Activated CD8-positive, alpha-beta T cell treated with anti-CD3 and anti-CD28 coated beads, Interleukin-2, amount 10 ng/mL, durations not matched to agents 7 days and 5 days (primary cell): ENCODE measurements at places on chromosomes 11 and 22. TPM values are rescaled to one million over a fixed set of nuclear protein-coding genes. Genes with fewer than 3 reads are reported as not detected.

DNA sequence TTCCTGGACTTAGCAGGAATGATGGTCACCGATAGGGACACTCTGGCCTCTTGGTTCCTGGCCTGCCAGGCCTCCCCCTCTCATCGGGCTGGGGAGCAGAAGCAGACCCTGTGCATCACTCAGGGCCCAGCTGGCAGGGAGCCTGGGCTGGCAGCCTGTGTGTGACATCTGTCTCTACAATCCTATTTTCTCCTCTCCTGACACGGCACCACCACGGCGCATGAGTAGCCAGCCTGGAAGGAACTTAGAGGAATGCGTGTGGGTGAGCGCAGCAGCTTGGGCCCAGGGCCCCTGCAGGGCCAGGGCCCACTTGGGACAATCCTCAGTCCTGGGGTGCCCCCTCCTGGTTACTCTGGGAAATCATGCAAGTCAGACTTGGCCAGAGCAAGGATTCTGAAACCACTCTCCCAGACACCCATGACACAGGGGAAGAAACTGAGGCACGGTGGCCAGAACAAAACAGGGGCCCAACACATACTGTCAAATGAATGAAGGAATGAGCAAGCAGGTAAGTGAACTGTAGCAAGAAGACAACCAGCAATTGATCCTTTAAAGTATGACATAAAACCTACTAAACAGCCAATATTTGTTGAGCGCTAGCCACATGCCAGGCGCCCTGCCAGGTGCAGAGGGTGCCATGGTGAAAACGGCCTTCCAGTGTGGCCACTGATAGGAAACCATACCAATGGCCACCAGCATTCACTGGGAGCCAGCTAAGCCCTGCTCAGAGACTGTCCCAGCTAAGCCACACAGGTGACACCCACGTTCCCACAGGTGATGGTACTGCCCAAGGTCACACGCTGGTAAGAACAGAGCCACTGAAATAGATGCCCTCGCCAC, 13.3 kb downstream of the RSPH14 start:
- H3K4me3 ChIP-seq: no peak overlapping the region
- H3K36me3 ChIP-seq: no peaks in the 10 kb centered on the region
- H3K27me3 ChIP-seq: no peaks in the 10 kb centered on the region
- peak; percentile 80 for DNase-seq
- peak overlapping the region; percentile 30 for H3K27ac ChIP-seq

DNA sequence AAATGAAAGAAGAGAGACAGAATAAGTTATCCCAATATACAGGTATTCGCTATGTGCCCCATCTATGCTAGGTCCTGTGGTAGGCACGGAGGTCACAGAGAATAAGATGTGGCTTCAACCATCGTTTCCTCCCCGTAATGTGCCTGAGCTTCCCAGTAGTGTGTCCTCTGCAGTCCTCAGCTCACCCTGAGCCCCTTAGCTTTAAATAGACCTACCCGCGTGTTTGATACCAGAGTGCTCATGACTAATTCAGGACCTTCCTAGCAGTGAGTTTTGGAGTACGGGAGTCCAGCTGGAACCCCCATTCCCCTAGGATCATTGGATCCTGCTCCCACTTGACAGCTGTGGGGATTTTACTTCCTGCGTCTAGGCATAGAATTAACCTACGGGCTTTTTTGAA, 37.5 kb upstream of the SYN3 start:
- no peak overlapping the region for H3K27ac ChIP-seq
- H3K27me3 ChIP-seq: no peaks in the 10 kb centered on the region
- DNase-seq: no peak
- H3K4me3 ChIP-seq: no peak overlapping the region
- no peaks in the 10 kb centered on the region for H3K4me1 ChIP-seq

DNA sequence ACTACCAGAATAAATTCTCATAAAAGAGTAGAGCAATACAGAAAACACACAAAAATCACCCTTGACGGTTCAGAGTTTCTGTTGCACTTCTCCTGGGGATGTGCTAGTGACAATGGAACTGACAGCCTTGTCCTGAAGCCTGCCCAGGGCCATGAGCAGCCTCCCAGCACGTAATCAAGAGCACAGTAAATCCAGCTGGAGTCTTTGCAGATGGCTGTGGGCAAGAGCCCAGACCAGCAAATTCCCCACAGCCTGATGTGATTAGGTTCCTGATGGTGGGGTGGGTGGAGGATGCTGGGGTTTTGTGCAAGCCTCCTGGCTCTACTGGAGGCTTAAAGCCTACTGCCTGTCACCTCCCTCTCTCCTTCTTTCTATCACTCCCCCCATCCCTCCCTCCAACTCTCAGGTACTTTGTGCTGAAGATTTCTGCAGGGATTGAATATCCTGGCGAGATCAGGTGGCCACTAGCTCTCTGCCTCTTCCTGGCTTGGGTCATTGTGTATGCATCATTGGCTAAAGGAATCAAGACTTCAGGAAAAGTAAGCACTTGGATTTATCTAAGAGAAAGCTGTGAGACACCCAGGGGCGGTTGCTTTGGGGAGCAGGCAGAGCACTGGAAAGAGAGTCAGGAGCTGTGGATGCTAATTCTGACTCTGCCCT, 18.1 kb downstream of the SLC6A5 start:
- H3K4me1 ChIP-seq: no peaks in the 10 kb centered on the region
- H3K36me3 ChIP-seq: no peaks in the 10 kb centered on the region
- no peak overlapping the region for H3K4me3 ChIP-seq
- H3K27ac ChIP-seq: no peak overlapping the region

- no peaks in the 10 kb centered on the region for H3K36me3 ChIP-seq
- H3K4me1 ChIP-seq: peaks cover 35% of the 10 kb centered on the region
- no peak overlapping the region for H3K4me3 ChIP-seq
- no peak for DNase-seq
Measured at GRCh38 chr22:37413546-37413945, 13.7 kb downstream of the ELFN2 start.

- no peak for DNase-seq
- H3K27me3 ChIP-seq: no peaks in the 10 kb centered on the region
- no peaks in the 10 kb centered on the region for H3K4me1 ChIP-seq
- H3K36me3 ChIP-seq: no peaks in the 10 kb centered on the region
Measured at GRCh38 chr11:107882095-107882820, 23.7 kb upstream of the SLC35F2 start.

- no peak overlapping the region for H3K4me3 ChIP-seq
- DNase-seq: no peak
- H3K36me3 ChIP-seq: no peaks in the 10 kb centered on the region
- no peak overlapping the region for H3K27ac ChIP-seq
- H3K27me3 ChIP-seq: peaks cover 15% of the 10 kb centered on the region
Measured at GRCh38 chr11:119752345-119752871, 23.4 kb upstream of the NECTIN1 start.

- no peaks in the 10 kb centered on the region for H3K4me1 ChIP-seq
- peaks cover 3% of the 10 kb centered on the region for H3K27me3 ChIP-seq
- DNase-seq: no peak
- H3K27ac ChIP-seq: no peak overlapping the region
- H3K36me3 ChIP-seq: no peaks in the 10 kb centered on the region
- H3K4me3 ChIP-seq: no peak overlapping the region
Measured at GRCh38 chr22:23166042-23166831, 14.1 kb upstream of the BCR start.

Gene SLC17A6
- total RNA-seq: not detected

DNA sequence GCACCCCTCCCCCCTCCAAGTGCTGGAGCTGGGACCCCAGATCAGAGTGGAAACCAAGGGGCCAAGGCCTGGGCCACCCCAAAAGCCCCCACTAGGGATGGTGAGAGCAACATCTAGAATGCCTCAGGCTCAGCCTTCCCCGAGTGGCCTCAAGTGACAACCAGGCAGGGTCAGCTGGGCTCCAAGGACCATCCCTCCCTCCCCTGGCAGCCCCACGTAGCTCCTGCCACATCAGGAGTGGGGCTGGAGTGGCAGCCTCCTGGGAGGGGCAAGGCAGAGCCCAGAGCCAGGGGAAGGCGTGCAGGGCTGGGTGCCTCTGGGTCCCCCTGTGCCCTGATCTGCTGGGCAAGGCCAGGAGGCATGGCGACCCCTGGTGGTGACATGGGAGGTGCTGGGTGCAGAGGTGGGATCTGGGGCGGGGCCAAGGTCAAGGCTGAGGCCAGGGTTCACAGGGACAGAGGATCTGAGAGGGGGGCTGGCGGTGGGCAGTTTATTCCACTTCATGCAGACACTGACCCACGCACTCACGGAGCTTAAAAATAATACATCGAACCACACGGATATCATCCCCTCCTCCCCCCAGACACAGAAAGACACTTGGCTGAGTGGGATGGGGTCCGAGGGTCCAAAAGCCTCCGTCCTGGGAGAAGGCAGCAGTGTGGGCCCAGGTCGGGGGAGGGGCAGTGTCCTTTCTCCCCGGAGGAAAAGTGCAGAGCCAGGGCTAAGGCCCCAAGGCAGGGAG, 15.8 kb upstream of the EHD1 start:
- DNase-seq: peak; percentile 95
- no peak overlapping the region for H3K27ac ChIP-seq
- no peaks in the 10 kb centered on the region for H3K27me3 ChIP-seq
- no peak overlapping the region for H3K4me3 ChIP-seq
- peaks cover 6% of the 10 kb centered on the region for H3K36me3 ChIP-seq

Gene ART5
- not detected for total RNA-seq

- H3K27me3 ChIP-seq: no peaks in the 10 kb centered on the region
- no peaks in the 10 kb centered on the region for H3K36me3 ChIP-seq
- H3K4me3 ChIP-seq: no peak overlapping the region
- DNase-seq: no peak
Measured at GRCh38 chr11:75029836-75030631, 41.3 kb downstream of the NEU3 start.

- H3K27ac ChIP-seq: no peak overlapping the region
- peaks cover 12% of the 10 kb centered on the region for H3K27me3 ChIP-seq
- no peak overlapping the region for H3K4me3 ChIP-seq
- H3K4me1 ChIP-seq: no peaks in the 10 kb centered on the region
- H3K36me3 ChIP-seq: no peaks in the 10 kb centered on the region
Measured at GRCh38 chr11:44803009-44803408, 76.2 kb downstream of the TSPAN18 start.

DNA sequence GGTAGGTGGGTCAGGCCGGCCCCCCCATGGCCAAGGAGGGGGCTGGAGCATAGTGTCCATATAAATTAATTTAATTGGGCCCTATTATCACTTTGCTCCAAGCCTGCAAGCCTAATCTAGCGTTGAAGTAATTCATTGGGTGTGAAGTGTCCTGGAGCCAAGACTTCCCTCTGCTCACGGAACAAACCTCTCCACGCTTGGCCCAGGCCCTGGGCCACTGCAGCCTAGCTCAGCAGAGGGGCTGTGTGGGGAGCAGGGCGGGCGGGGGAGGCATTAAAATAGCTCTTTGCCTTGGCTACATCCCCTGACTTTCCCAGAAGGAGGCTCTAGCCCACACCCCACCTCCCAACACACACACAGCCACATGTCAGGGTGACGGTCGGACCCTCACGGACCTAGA, 73.5 kb downstream of the THAP12 start:
- H3K27ac ChIP-seq: no peak overlapping the region
- H3K4me3 ChIP-seq: no peak overlapping the region
- H3K27me3 ChIP-seq: peaks cover 8% of the 10 kb centered on the region
- H3K36me3 ChIP-seq: no peaks in the 10 kb centered on the region

GRCh38 chr22:41380993-41381328, 781 bp upstream of the TEF start:
- H3K4me3 ChIP-seq: peak overlapping the region; percentile 87
- no peaks in the 10 kb centered on the region for H3K36me3 ChIP-seq
- DNase-seq: no peak
- H3K4me1 ChIP-seq: peaks cover 17% of the 10 kb centered on the region
- no peak overlapping the region for H3K27ac ChIP-seq

- H3K36me3 ChIP-seq: no peaks in the 10 kb centered on the region
- DNase-seq: no peak
- no peaks in the 10 kb centered on the region for H3K27me3 ChIP-seq
- H3K4me1 ChIP-seq: no peaks in the 10 kb centered on the region
- H3K4me3 ChIP-seq: no peak overlapping the region
- no peak overlapping the region for H3K27ac ChIP-seq
Measured at GRCh38 chr11:71279916-71280645, 27.7 kb upstream of the SHANK2 start.

DNA sequence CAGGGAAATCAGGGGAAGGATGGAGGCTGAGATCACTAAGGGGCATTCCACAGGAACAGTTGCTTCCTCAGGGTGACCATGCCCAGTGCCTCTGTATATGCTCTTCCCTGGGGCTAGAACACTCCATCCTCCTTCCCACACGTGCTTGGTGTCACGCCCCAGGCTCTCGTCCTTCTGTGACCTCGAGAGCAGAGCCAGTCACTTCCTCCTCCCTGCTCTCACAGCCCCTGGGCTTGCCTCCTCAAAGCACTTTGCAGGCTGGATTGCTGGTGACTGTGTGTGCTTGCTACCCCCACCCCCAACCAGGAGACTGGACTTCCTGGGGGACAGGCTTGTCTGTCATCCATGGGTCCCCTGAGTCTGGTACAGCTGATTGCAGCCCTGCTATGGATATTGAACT, 56.5 kb upstream of the AMPD3 start:
- peaks cover 10% of the 10 kb centered on the region for H3K27me3 ChIP-seq
- no peak overlapping the region for H3K4me3 ChIP-seq
- H3K36me3 ChIP-seq: no peaks in the 10 kb centered on the region
- no peak overlapping the region for H3K27ac ChIP-seq

Gene ZNF143
- total RNA-seq: 31.4 TPM

DNA sequence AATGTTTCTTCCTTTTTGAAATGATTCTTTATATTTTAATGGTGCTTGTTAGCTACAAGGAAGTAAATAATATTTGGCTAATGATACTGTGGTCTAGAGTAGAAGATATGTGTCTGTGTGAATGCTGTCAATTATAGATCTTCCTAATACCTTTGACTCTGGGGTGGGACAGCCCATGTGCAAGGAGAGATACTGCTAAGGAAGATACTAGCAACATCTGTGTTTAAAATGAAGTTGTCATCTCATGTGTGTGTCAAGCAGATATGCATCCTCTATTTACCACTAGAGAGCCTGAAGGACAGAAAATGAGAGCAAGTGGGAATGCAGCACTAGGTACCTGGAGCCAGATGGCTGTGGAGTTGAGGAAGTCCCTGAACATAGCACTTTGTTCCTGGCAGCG, 34.1 kb downstream of the PPME1 start:
- H3K27ac ChIP-seq: no peak overlapping the region
- H3K4me3 ChIP-seq: no peak overlapping the region

DNA sequence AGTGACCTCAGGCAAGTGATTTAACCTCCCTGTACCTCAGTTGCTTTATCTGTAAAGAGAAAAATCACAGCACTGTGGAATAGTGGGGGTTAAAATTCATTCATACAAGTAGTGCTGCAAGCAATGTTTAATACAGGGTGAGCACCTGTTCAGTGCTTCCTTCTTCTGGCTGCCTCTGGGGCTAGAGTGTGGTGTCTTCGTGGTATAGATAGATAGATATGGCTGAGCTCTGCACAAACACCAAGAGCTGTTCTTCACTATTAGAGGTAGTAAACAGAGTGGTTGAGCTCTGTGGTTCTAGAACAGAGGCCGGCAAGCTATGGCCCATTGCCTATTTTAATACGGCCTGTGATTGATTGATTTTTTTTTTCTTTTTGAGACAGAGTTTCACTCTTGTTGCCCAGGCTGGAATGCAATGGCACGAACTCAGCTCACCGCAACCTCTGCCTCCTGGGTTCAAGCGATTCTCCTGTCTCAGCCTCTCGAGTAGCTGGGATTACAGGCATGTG, 32.9 kb downstream of the LIMK2 start:
- peaks cover 6% of the 10 kb centered on the region for H3K36me3 ChIP-seq
- no peak overlapping the region for H3K4me3 ChIP-seq
- peak; percentile 35 for DNase-seq
- no peaks in the 10 kb centered on the region for H3K27me3 ChIP-seq
- H3K27ac ChIP-seq: no peak overlapping the region

- peak overlapping the region; percentile 94 for H3K27ac ChIP-seq
- DNase-seq: peak; percentile 31
- peak overlapping the region; percentile 88 for H3K4me3 ChIP-seq
- H3K4me1 ChIP-seq: peaks cover 39% of the 10 kb centered on the region
- no peaks in the 10 kb centered on the region for H3K27me3 ChIP-seq
Measured at GRCh38 chr22:19446603-19447329, 745 bp downstream of the C22orf39 start.

Gene SAA2
- total RNA-seq: not detected
